ENCODE measurements at places on chromosomes 3 and 15.

- DNase-seq = no peak
These were observed 392.7 kb downstream of the PTPRG start for GRCh38 chr3:61954097-61954540.

DNA sequence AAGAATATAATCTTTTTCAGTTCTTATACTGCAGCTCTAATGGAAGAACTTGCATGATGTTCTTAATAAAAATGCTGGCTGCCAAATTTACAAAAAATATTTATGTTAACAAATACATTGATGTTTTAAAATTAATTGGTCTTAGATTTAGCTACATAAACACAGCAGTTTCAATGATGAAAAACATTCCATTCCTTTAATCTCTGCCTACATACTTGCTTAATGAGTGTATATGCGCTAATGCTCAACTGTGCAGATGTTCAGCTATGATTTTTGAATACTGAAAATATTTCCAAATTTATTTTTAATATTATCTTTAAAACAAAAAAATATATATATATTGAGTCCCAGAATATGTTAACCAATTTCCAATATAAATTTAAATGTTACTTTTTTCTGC lies 867.4 kb downstream of the ROBO1 start:
- no peak for DNase-seq

DNA sequence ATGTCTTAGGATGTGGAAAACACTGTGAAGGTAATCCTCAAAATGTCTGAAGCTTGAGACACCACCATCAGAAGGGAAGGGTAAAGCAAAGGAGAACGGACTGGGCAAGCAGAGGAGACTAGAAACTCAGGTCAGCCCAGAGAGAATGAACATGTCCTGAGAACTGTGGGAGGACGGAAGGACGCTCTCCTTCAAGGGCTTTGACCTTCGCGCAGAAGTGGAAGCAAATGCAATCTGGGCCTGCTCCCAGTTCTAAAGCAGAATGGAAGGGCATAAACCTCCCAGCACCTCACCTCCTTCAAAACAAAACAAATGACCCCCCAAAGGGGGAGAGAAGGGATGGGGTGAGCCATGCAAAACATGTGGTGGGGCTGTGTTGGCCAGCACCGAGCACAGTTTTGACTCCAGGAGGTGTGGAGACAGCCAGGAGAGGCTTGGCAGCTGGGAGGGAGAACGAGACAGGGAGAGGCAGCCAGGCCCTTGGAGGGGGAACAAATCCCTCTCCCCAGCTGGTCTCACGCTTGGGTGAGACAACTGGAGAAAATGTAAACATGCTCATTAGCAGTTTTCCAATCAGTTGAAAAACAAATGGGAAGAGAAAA lies 222.4 kb upstream of the WNT5A start:
- no peak for DNase-seq

- no peak for DNase-seq
These were observed 80.8 kb downstream of the RFTN1 start for GRCh38 chr3:16432714-16433113.

DNA sequence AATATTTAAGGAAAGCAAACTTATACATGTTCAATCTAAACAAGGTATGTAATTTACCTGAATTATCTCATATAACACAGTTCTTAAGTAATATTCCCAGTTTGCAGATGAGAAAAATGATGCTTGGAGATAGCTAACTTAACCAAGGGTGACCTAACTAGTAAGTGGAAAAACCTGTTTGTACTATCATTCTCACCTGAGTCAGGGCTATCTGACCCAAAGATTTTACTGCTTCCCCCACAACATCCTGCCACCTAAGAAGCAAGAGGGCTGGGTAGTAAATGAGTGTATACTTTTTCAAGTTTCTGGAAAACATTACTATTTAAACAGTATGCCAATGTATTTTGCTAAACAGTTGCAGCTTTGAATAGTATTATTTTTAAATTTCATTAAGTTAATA lies 10.6 kb downstream of the TP63 start:
- DNase-seq = no peak

DNA sequence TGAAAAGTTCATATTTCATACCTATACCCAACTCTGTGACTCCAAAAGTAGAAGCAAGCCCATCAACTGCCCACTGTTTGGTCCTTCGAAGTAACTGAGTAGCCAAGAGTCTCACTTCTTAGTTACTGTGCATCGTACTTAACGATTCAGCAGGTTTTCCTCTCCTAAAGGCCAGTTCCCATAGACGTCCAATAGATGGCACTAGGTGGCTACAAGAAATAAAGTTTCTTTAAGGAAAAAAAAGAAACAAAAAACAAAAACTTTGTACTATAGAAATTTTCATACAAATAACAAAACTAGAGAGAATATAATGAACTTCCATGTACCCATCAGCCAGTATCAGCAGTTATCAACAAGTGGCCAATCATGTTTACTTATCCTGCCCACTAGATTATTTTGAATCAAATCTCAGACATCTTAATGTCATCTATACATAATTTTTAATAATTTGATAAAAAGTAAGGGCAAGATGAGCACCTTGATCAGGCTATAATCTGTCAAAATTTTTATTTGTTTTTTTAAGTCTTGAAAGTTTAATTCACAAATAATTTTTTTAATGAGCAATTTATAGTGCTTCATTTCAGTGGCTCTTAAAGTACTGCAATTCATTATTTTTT lies 63.8 kb upstream of the ACP3 start:
- DNase-seq = no peak

- no peak for DNase-seq
These were observed 124.5 kb downstream of the PEAK1 start for GRCh38 chr15:77295446-77295845.

- no peak for DNase-seq
These were observed 103.7 kb downstream of the RPL22L1 start for GRCh38 chr3:170766253-170766652.

DNA sequence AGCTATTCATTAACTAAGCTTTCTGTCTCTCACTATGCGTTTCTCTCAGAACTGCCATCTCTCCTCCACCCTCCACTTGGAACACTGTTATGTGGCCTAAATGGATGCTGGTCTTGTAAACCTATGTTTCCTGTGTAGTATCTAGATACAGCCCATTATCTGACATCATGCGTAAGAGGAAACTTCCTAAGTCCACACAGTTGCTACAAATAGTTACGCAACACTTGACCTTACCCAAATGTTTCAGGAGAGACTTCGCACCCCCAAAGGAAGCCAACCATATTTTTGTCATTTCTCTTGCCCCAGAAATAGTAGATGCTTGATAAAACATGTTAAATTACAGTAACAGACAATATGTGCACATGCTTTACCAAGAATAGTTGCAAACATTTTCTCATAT lies 87.2 kb upstream of the TPRG1 start:
- no peak for DNase-seq
